ENCODE measurements at places on chromosomes 12 and 14.

DNA sequence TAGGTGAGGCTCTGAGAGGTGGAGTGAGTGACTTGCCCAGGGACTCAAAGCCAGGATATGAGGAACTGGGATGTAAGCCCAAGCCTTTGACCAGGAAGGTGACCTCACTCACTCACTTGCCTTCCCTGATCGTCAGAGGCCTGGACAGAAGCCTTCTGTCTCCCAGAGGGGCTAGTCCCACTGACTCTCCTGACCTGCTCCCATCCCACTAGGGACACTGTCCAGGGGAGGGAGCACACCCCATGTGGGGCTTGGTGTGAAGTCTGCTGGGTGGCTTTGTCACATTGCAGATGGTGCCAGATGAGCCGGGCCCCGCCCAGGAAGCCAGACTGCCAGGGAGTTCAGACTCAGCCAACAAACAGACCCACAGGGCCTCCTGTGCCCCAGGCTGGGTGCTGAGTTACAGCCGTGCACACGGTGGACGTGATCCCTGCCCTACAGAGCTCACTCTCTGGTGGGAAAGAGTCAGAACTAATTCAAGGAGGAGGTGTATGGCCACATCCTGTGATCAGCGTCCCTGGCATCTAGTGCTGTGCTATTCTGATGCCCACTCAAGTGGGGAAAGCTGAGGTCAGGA is 28.3 kb downstream of the MMAB start:
- DNase-seq, result no peak

DNA sequence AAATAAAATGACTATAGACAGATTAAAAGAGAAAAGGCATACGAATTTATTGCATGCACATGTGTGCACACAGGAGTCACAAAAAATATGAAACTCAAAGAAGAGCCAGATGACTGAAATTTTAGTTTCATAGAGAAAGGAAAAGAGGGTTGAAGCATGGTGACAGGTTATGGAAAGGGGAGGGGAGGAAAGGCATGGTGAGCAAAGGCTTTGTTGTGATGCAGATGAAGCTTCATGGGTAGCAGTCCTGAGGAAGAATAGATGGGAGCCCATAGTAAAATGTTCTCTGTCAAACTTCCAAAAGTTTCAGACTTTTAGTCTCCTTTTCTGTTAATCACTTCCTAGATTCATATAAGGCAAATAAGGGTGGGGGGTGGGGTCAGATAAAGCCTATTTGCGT is 612.7 kb upstream of the ATP2B1 start:
- DNase-seq, result no peak

GRCh38 chr12:47570151-47570550 is 135.7 kb downstream of the RPAP3 start:
- no peak for DNase-seq

DNA sequence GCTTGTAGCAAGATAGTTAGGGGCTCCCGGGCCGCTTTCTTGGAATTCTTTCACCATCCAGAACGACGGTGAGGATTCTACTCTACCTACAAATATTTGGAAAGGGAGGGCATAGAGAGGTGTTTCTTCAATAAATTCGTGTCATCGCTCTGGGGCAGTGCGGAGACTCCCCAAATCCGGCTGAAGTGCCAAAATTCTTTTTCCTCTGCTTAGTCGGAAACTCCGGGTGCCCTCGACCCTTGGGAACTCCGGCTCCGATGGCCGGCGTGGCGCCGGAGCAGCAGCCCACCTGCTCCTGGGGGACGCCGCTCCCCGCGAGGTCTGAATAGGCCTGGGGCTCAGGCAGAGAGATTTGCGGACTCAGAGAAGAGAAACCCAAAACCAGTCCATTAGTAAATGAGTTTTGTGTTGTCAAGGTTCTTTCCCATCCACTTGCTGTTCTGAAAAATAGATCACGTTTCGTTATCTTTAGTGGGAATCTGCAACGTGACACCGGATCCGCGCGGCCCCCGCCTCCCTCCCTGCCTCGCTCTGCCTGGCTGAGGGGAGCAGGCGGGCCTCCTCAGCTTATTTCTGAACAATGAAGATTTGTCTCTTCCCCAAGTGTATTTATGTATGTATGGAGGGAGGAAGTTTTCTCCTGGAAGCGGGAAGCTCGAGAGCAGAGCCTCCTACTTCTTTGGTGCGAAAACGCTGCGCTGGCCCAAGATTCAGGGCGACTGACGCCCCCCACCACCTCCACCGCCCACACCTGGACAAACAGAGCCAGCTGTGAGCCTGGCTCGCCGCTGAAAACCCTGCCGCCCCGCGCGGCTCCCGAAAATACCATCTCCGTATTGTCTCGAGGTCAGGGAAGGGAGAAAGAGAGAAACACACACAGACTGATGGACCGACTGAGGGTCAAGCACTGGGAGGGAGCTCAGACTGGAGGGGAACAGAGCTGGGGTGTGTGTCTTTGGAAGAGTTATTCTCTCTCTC is 3.7 kb upstream of the SIX1 start:
- DNase-seq, result peak; percentile 58

GRCh38 chr12:18171571-18171970 is 81.6 kb upstream of the RERGL start:
- DNase-seq, result no peak

DNA sequence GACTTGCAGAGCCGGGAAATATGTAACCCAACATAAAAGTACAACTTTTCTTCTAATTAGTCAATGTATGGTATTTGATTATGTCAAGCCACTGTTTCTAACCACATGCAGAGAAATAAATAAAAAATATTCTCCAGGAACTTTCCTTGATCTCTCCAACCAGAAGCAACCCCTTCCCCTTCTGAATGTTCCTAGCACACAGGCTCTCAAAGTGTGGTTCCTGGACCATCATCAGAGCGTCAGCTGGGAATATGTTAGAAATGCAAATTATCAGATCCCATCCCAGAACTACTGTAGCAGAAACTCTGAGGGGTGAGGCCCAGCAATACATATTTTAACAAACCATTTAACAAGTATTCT is 21.0 kb upstream of the ITPR2 start:
- no peak for DNase-seq

GRCh38 chr12:12331896-12332295 is 18.1 kb downstream of the MANSC1 start:
- no peak for DNase-seq

GRCh38 chr12:132558042-132558856 is 52.1 kb downstream of the LRCOL1 start:
- no peak for DNase-seq

- DNase-seq, result no peak
Measured at GRCh38 chr12:54654926-54655325, 6.8 kb upstream of the DCD start.

- no peak for DNase-seq
Measured at GRCh38 chr14:61218767-61219166, 62.4 kb downstream of the TMEM30B start.

GRCh38 chr12:51205350-51205749 is 12.5 kb downstream of the POU6F1 start:
- no peak for DNase-seq

- DNase-seq, result no peak
Measured at GRCh38 chr12:85672436-85672835, 163.8 kb downstream of the RASSF9 start.

DNA sequence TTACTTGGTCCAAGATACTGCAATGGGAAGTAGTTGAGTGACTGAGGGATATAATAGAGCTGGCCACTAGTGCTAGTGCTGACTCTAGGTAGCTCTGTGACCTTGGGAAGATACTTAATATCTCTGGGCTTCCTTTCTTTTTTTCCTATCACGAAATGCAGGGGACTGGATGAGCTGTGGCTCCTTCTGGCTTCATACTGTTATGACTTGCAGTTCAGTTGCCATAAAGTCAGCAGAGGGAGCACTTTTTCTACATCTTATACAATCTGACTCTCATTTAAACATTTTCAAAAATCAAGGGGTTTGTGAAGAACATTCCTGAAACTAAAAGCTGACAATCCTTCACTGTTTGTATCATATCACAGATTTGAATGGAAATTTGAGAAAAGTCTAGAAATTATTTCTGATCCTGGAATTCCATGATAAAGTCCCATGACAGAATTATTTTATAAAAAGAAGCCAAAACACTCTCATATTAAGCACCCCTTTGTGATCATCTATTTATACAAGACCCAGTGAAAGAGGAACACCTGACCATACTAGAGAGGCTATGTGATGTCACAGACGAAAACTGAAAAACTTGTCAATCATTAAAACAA is 5.3 kb downstream of the BHLHE41 start:
- peak; percentile 51 for DNase-seq

- no peak for DNase-seq
Measured at GRCh38 chr12:5230156-5230555, 186.5 kb downstream of the KCNA5 start.

- DNase-seq, result no peak
Measured at GRCh38 chr14:55722054-55722453, 142.0 kb downstream of the KTN1 start.

GRCh38 chr12:27934276-27934675 is 38.3 kb downstream of the PTHLH start:
- DNase-seq, result no peak

DNA sequence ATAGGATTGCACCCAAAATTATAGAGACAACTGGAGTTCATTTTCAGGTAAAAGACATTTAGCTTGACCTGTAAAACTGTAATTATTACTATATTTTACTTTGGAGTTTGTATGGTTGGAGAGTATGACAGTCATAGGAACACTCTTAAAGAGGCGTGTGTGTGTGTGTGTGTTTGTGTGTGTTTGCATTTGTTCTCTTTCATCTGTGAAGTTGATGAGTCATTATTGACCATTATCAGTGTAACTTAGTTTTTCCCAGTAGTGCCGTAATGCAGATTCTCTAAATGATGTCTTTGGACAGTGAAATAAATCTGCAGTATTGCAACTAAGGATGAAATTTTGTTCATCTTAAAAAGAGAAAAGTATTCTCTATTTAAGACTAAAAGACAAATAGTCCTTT is 13.0 kb downstream of the WASHC4 start:
- no peak for DNase-seq

DNA sequence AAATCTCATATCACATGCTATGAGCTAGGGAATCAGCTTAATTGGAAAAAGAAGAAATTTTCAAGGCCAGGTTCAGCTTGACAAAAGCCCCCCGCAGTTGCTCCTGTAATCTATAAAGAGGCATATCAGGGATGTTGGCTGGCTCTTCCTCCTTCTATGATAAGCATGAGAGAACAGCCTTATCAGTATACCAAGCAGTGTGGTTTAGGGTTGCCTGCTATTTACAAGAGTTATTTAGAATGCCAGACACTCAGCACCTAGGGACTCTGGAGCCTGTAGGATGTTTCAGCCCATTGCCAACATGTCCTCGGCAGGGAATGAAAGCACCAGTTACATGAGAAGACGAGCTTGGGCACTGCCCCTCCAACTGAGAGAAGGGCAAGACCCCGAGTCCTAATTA is 89.5 kb upstream of the TMPO start:
- DNase-seq, result no peak

GRCh38 chr12:4169959-4170358 is 103.6 kb upstream of the CCND2 start:
- no peak for DNase-seq

- DNase-seq, result no peak
Measured at GRCh38 chr12:104520242-104520900, 63.6 kb downstream of the CHST11 start.

- no peak for DNase-seq
Measured at GRCh38 chr12:10960211-10960610, 21.1 kb upstream of the TAS2R14 start.

- DNase-seq, result no peak
Measured at GRCh38 chr14:80212023-80212397, 706 bp upstream of the DIO2 start.

DNA sequence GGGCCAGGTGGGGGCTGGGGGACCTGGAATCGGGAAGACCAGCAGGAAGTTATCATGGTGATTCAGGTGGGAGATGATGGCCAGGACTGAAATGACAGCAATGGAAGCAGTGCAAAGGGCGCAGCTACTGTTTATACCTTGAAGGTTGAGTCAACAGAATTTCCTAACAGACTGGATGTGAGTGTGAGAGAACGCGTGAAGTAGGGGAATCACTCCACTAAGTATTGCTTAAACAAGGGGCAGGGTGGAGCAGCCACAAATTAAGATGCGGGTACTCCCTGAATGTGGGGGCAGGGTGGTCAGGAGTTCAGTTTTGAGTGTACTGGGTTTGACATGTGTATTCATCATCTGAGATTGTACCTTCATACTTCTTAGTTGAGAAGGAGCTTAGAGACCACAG is 45.1 kb downstream of the MYF5 start:
- no peak for DNase-seq

DNA sequence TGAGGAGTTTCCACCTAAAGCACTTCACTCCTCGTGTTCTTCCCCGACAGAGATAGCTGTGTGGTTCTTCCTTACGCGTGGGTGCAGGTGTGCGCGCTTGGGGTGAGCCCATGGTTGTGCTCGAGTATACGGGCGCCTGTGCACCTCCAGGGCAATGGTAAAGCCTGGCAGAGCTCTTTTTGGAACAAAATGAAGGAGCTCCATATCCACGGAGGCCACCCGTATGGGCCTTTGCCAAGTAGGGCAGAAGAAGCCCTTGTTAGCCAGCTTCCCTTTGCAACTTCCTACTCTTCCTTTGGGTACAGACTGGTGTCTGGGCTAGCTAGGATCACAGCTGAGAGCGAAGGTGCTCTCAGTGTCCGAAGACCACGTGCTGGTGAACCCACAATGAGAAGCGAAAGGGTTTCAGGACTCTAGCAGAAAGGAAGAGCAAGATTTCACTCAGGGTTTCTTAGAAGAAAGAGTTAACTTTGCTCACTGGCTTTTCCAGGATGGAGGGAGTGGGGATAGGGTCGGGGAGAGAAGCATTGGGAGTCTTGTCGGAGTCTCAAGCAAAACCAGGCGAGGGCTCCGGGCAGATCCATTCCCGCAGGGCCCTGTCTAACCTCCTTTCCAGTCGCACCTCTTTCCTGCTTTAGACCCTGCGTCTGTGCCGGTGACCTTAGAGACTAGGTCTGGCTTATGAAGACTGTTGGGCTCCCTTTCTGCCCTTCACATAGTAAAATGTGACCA is 960 bp upstream of the LRFN5 start:
- DNase-seq, result no peak

- DNase-seq, result no peak
Measured at GRCh38 chr14:64500088-64500487, 3.5 kb downstream of the ZBTB25 start.

DNA sequence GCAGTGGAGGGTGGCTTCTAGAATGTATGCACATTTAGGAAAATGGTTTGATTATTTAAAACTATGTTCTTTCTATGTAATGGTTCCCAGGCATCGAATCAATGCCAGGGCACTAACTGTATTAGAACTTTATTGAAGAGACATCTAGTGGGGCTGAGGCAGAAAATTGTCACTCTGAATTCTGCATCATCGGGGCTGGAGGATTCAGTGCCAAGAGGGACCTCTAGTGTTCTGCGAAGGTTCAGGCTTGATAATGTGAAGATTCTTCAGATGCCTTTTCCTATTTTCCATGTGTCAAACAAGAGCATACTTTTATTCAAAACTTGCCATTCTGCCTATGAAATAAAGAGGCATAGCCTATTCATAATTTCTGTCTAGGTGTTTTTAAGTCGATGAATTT is 146.3 kb downstream of the CAND1 start:
- no peak for DNase-seq

GRCh38 chr14:32826404-32827082 is 112.1 kb upstream of the NPAS3 start:
- no peak for DNase-seq

Data from SHP77 treated with DMSO at 0.1 percent for 48 hours (cell line).